Endodermal cell (in vitro differentiated cells): ENCODE measurements at places on chromosomes 6 and 20. TPM values are rescaled to one million over a fixed set of nuclear protein-coding genes. Genes with fewer than 3 reads are reported as not detected.

DNA sequence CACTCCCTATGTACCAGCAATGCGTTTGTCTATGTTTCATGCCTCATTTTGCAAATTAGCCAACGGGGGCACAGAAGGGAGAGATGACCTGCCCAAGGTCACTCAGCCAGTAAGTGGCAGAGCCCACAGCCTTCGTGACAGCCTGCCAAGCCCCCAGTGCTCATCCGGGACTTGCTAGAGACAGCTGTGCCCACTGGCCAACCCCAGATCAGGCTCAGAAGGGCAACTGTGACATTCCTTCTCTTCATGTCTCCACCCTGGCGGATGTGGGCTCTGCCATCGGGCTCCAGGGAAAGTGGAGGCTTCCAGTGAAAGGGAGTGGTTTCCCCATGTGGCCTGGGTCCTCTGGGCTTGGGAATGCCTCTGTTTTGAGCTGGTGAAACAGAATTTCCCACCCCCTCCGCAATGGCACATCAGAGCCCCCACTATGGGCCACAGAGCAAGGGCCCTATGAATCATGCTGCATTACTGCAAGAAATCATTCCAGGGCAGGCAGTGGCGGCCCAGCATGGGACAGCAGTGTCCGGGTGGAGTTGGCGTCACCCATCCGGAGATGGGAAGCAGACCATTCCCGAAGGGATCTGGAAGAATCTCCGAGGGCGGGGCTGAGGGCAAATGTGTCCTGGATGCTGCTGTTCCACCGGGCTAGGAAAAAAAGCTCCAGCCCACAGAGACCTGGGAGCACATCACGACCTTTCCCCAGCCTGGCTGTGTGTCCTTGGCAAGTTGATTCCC, 9.1 kb downstream of the RSPO4 start:
- no peak overlapping the region for H3K4me3 ChIP-seq
- no peak for DNase-seq
- H3K36me3 ChIP-seq = no peaks in the 10 kb centered on the region

DNA sequence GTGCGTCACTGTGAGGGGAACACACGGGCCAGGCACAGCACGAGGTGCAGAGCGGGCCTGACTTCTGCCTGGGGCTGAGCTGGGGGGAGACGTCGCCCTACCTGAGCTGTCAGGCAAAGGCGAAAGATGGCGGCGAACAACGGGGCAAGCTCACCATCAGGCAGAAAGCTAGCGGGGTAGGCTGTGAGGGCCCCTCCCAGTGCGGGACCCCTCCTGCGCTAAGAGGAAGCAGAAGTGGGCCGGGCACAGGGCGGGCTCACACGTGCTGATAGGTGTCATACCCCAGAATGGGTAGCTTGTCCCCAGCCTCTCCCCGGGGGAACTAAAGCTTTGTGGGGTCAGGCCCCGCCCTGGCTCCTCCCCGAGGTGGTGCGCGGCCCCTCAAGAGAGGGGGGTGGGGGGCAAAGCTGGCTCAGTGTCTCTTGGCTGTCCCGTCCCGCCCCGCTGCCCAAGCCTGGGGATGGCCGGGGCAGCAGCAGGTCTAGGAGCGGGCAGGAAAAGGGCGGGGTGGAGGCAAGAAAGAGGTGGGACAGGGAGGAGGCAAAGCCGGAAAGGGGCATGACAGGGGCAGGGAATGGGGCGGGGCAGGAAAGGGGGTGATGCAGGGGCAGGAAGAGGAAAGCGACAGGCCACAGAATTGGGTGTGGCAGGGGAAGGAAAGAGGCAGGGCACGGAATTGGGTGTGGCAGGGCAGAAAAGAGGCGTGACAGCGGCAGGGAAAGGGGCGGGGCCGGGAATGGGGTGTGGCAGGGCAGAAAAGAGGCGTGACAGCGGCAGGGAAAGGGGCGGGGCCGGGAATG, 14.7 kb downstream of the UCKL1 start:
- H3K4me1 ChIP-seq = no peaks in the 10 kb centered on the region
- peaks cover 29% of the 10 kb centered on the region for H3K36me3 ChIP-seq
- no peaks in the 10 kb centered on the region for H3K27me3 ChIP-seq

DNA sequence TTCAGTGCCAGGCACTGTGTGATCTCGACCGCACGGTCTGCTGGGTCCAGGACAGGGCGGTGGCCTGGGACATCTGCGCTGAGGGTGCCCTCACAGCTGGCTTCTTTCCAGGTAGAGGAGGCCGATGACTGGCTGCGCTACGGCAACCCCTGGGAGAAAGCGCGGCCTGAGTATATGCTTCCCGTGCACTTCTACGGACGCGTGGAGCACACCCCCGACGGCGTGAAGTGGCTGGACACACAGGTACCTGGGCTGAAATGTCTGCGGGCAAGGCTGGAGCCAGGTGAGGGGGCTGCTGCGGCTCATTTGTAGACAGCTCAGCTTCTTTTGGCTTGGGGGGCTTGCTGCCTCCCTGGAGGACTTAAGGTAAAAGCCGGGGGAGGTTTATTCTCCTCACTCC, 26.6 kb downstream of the PYGB start:
- H3K4me1 ChIP-seq = no peaks in the 10 kb centered on the region
- no peak overlapping the region for H3K4me3 ChIP-seq
- H3K27me3 ChIP-seq = no peaks in the 10 kb centered on the region

DNA sequence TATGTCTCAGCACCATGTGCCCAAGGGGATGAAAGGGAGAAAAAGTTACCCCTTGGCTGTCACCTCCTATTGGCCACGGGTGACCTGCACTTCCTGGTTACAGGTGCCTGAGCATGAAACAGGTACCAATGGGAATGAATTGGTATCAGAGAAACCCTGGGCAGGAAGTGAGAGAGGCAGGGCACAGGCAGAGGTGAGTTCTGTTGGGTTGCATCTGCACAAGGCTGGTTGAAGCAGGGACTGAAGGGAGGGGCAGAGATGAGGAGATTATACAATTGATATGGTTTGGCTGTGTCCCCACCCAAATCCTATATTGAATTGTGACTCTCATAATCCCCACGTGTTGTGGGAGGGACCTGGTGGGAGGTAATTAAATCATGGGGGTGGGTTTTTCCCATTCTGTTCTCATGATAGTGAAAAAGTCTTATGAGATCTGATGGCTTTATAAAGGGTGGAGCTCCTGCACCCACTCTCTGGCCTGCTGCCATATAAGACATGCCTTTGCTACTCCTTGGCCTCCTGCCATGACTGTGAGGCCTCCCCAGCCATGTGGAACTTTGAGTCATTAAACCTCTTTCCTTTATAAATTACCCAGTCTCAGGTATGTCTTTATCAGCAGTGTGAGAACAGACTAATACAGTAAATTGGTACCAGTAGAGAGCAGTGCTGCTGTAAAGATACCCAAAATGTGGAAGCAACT, 291.8 kb downstream of the LRFN2 start:
- no peaks in the 10 kb centered on the region for H3K27me3 ChIP-seq
- no peak for DNase-seq
- no peak overlapping the region for H3K27ac ChIP-seq
- no peaks in the 10 kb centered on the region for H3K36me3 ChIP-seq
- H3K4me1 ChIP-seq = no peaks in the 10 kb centered on the region

GRCh38 chr20:36439040-36439730, 102.1 kb upstream of the MYL9 start:
- H3K4me3 ChIP-seq = no peak overlapping the region
- no peaks in the 10 kb centered on the region for H3K27me3 ChIP-seq
- peak; percentile 96 for DNase-seq
- H3K4me1 ChIP-seq = no peaks in the 10 kb centered on the region
- no peak overlapping the region for H3K27ac ChIP-seq

DNA sequence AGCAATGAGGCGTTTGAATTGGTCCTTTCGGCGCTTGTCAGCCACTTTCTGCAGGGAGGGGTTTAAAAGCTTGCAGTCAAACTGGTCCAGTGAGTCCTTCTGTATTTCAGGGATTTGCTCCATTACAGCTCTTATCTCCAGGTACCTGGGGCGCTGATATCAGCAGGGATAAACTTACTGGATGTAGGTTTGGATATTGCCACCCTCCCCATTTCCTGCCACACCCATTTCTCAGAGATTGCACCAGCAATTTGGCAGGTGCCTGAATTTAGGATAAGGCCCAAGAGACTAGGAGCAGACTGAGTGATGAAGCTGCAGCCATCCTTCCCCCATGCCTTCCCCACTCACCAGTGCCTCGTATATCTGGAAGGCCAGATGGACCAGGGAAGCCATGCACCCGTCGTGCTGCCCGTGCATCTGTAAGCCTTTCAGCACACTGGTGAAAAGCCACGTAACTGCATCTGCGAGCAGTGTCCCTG, 7.6 kb downstream of the POLR1C start:
- no peak overlapping the region for H3K4me3 ChIP-seq
- no peak for DNase-seq
- peaks cover 5% of the 10 kb centered on the region for H3K4me1 ChIP-seq
- peaks cover 96% of the 10 kb centered on the region for H3K36me3 ChIP-seq
- no peaks in the 10 kb centered on the region for H3K27me3 ChIP-seq
- H3K27ac ChIP-seq = no peak overlapping the region

DNA sequence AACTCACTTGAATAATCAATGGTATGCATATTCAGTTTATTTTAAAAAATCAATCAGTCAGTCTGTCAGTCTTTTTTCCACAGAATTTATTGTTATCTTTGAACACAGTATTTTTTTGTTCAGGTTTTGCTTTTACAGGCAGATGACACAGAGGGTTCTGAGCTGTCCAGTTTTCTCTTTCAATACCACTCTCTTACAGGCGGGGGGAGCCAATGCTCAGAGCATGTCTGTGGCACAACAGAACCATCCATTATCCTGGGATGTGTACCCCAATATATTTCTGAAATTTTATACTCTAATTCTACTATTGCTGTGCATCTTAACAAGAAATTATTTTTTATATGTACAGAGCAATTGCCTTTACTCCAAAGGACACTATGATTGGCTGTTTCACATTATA, 21.2 kb downstream of the ROS1 start:
- no peak for DNase-seq
- H3K27me3 ChIP-seq = no peaks in the 10 kb centered on the region
- no peaks in the 10 kb centered on the region for H3K36me3 ChIP-seq
- no peaks in the 10 kb centered on the region for H3K4me1 ChIP-seq
- H3K27ac ChIP-seq = no peak overlapping the region

DNA sequence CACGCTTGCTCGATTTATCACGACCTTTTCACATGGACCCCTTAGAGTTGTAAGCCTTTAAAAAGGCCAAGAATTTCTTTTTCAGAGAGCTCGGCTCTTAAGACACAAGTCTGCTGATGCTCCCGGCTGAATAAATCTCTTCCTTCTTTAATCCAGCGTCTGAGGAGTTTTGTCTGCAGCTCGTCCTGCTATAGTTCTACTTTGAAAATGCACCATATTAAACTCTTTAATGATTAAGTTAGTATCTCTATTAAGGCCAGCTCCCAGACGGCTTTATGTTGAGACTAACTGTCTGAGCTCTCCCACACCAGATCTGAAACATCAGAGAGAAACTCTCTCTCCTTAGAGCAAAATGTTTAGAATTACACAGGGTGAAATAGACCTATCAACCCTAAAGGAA, 18.0 kb upstream of the GSTA3 start:
- H3K4me1 ChIP-seq = no peaks in the 10 kb centered on the region
- no peaks in the 10 kb centered on the region for H3K27me3 ChIP-seq
- no peaks in the 10 kb centered on the region for H3K36me3 ChIP-seq
- H3K27ac ChIP-seq = no peak overlapping the region
- H3K4me3 ChIP-seq = no peak overlapping the region

DNA sequence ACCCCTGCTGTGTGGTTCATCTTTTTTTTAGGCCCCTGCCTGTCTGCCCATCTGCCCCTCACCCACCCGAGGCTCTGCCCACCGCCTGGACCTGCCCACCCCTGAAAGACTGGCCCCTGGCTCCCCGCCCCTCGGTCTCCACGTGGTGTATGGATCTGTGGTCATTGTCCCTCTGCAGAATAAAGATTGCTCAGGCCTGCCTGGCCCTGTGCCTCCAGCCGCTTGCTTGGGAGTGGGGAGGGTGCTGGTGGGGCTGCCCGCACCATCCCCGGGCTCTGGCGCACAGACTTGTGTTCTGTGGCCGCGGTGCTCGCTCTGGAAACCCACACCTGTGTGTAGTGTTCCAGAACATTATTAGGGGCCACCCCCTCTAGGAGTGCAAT, 1.6 kb downstream of the MAP1LC3A start:
- H3K4me1 ChIP-seq = no peaks in the 10 kb centered on the region
- no peak overlapping the region for H3K27ac ChIP-seq
- no peaks in the 10 kb centered on the region for H3K36me3 ChIP-seq
- DNase-seq = peak; percentile 43

GRCh38 chr6:24836109-24836508, 37.4 kb upstream of the ARMH2 start:
- DNase-seq = no peak
- no peaks in the 10 kb centered on the region for H3K4me1 ChIP-seq
- H3K4me3 ChIP-seq = no peak overlapping the region
- H3K27ac ChIP-seq = no peak overlapping the region
- H3K27me3 ChIP-seq = peaks cover 8% of the 10 kb centered on the region

DNA sequence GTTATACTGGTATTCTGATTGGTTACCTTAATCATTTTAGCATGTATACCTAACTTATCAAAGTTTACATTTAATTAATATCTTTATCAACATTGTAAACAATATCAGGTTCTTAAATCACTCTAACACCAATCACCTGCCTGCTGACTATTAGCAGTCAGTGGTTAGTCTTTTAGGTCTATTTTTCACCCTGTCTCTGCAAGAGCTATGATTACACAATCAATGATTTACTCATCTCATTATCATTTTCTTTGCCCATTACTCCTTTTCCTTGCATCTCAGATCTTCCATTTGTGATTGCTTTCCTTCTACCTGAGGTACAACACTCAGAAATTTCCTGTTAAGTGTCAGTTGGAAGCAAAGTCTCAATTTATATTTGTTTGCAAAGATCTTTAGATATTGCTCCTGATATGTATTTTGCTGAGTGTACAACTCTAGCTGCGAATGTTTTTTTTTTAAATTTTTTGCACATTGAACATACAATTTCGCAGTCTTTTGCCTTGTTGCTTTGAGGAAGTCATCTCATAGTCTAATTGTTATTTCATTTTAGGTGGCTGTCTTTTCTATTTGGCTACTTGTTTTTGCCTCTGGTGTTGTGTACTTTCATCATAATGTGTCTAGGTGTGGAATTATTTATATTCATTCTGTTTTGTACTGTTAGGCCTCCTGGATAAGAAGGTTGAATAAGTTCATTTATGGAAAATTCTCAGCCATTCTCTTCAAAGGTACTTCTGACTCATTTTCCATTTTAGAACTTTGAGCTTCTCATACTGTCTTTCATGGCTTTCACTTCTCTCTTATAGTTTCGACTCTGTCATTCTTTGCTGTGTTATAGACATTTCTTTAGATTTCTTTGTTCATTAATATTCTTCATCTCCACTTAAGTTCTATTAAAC, 104.9 kb upstream of the CEP162 start:
- H3K27me3 ChIP-seq = no peaks in the 10 kb centered on the region
- DNase-seq = no peak
- H3K4me3 ChIP-seq = peak overlapping the region; percentile 6

DNA sequence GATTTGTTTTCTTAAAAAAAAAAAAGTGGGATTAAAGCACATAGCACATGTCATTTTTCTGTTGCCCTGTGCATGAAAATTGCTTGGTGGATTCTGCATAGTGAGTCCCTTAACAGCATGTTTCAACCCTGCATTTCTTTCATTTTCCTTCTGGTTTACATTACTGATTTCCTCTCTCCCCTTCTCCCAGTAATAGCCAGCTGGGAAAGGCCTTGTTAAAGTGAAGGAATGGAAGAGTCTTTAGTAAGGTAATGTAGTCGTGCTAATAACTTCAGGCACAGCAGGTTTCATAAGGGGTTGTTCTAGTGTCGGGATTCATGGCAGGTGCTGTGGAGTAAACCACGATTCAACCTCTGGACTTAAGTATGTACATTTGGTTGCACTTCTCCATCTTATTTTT, 202.4 kb downstream of the FARS2 start:
- no peak overlapping the region for H3K4me3 ChIP-seq
- no peak for DNase-seq
- no peaks in the 10 kb centered on the region for H3K36me3 ChIP-seq

Gene MATN4
- total RNA-seq = 0.35 to 0.59 TPM (median 0.46 TPM) in 3 replicates

Gene NELFE
- 89.0 and 90.3 TPM in 2 replicates for total RNA-seq
